ENCODE measurements at places on chromosomes 12 and 14.

- no peak for DNase-seq
Measured at GRCh38 chr12:45189766-45190403, 26.0 kb upstream of the ANO6 start.

- DNase-seq: no peak
Measured at GRCh38 chr12:113818833-113819232, 147.3 kb downstream of the RBM19 start.

DNA sequence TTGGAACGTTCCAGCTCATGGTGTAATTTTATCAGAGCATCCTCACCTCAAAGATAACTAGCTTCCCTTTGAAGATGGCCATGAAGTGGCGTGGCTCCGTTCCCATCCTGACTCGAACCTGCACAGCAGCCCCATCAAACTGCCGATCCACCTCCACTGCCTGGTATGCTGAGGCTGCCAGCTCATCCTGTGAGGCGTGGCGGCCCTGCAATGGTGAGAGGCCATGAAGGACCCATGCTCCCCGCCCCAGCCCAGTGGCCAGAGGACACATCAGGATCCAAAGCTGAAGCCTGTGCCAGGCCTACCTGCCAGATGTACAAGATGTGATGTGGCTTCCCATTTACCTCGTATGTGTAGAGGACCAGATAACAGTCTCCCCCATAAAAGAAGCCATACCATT is 11.2 kb downstream of the AVIL start:
- DNase-seq: no peak

GRCh38 chr12:3667485-3667884 is 85.4 kb downstream of the CRACR2A start:
- no peak for DNase-seq

DNA sequence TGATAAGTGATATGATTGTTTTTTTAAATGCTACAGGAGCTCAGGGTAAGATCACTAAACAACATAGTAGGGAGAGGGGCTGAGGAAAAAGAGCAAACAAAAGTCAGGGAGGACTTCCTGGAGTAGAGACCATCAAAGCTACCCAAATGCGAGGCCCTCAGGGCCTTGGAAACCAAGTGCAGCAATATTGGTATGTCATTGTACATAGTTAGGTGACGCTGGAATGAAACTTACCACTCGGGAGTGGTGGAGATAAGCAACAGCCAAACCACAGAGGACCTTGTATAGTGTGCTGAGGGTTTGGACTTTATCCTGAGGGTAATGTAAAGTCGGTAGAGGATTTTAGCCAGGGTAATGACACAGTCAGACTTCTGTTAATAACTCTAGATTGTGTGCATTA is 13.8 kb downstream of the KITLG start:
- DNase-seq: no peak

- DNase-seq: no peak
Measured at GRCh38 chr14:26621807-26622560, 24.2 kb upstream of the NOVA1 start.

- DNase-seq: peak; percentile 76
Measured at GRCh38 chr12:45674181-45674977, 55.1 kb upstream of the ARID2 start.

- DNase-seq: no peak
Measured at GRCh38 chr14:93322929-93323599, 9.8 kb downstream of the BTBD7 start.

DNA sequence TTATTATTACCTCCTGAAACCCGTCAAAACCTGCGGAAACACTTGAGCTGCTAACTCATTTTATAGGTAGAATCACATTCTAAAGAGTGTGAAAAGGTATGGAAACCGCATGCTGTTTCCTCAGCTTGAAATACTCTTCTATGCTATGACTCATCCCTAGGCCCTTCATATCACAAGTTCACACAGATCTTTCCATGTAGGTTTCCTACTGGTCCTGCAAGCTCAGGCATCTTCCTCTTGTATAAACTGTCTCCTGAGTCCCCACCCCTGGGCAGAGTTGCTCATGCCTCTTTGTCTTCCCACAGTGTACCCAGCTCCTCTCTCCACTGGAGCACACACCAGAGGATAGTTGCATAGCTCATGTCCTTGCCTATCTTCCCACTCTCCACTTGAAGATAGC is 84.7 kb downstream of the CMAS start:
- DNase-seq: no peak

DNA sequence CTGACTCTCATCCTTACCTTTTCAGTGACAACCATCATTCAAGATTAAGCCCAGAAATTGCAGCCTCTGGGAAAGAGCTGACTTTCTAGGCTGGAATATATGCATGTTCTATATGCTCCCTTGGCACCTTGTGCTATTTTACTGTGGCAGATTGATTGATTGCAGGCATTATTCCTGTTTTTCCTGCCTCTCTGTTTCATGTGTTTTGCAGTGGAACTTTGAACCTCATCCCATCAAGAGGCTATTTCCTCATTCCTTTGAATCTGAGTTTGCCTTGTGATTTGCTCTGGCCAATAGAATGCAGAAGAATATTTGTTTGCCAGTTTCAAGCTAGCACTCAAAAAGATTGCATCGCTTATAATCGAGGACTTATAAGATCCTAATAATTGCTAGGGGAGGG is 174.8 kb upstream of the DCN start:
- no peak for DNase-seq

DNA sequence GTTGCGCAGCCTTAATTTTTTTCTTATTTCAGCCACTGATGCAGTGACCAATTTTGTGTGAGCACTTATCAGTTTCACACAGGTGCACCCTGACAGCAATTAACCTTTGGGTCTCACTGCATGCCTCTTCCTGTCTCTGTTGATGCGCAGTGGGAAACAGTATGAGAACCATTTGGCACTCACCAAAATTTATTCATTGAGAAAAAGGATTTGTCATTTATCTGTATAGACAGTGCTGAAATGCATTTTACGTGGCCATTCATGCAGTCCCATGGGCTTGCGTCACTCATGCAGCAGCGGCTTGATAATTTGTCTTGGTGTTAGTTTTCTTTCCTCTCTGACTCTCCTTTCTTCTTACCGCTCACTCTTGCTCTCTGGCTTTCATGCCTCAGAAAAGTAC is 157.5 kb downstream of the C12orf75 start:
- no peak for DNase-seq

- DNase-seq: no peak
Measured at GRCh38 chr14:58060077-58060476, 91.9 kb downstream of the ARMH4 start.

DNA sequence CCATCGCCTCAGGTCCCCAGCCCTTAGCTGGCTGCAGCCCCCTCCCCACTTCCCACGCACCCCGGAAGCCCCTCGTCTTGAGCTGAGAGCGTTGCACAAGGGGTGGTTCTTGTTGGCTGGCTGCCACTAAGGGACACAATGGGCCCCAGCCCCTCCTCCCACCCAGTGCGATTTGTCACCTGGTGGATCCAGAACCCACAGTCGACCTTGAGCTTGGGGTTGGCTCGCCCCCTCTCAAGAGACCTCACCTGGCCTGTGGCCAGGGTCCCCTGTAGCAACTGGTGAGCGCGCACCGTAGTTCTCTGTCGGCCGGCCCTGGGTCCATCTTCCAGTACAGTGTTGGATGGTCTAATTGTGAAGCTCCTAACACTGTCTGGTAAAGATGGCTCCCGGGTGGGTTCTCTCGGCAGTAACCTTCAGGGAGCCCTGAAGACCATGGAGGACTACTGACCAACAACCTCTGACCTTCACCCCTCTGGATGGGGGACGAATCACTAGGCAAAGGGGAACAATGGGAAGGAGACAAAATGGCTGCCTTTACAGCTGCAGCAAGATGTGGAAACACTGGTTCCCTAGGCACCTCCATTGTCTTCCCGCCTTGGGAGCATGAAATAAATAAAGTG is 6.6 kb downstream of the PHB2 start:
- DNase-seq: no peak

- DNase-seq: no peak
Measured at GRCh38 chr12:107296681-107297089, 203.3 kb upstream of the CRY1 start.

- no peak for DNase-seq
Measured at GRCh38 chr14:102138535-102138934, 1.2 kb upstream of the WDR20 start.

- DNase-seq: peak; percentile 51
Measured at GRCh38 chr12:96985515-96986362, 78.7 kb downstream of the NEDD1 start.

DNA sequence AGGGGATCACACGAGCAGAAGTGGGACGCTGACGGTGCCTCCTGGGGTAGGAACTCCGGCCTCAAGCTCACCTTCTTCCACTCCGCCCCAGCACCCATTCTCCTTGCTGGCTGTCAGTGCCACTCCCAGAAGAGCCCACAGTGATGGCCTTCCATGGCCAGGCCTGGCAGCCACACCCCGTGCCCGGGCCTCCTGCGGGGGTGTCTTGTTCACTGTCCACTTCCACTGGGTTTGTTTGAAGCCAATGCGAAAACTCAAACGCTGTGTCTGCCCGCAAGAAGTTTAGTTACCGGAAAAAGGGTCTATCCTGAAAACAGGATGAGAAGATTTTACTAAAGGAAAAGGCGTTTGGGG is 38.1 kb downstream of the CCDC88C start:
- DNase-seq: no peak

DNA sequence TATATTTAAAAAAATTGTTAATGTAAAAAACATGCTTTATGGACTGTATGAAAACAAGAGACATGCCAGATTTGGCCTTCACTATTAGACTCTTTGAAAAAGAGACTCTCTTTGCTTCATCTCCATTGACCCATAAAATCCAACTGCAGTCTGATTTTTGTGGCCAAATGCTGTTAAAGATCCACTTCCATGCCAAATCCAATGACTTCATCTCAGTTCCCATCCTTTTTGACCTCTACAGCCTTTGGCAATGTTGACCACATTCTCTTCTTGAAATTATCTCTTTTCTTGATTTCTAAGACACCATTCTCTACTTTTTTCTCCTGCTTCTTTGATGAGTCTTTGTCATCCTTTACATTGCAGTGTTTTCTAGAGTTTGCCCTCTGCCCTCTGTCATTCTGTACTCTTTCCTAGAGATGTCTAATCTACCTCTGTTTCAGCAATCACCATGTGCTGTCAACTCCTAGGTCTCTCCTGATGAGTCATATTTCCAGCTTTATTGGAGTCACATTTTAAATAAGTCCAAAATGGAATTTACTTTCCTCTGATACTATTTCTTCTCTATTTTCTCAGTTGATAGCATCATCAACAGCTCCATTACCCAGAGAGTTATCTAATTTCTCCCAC is 2.4 kb downstream of the TMPRSS12 start:
- DNase-seq: no peak

DNA sequence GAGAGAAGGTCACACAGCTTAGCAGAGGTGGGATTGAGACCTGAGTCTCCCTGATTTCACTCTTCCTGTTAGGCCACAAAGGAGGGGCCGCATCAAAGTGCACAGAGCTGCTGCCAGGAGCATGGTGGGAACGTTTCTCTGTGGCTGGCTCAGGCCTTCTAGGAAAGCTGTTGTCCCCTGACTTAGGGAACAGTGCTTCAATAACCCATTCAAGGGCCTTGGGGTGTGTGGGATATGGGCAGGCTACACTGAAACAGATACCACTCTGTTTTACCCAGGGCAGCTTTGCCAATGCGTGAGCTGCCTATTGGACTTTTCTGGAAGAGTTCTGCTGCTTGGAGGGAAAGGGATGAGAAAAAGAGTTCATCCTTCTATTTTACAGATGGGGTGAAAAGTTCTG is 110.0 kb downstream of the ADCK1 start:
- DNase-seq: no peak

DNA sequence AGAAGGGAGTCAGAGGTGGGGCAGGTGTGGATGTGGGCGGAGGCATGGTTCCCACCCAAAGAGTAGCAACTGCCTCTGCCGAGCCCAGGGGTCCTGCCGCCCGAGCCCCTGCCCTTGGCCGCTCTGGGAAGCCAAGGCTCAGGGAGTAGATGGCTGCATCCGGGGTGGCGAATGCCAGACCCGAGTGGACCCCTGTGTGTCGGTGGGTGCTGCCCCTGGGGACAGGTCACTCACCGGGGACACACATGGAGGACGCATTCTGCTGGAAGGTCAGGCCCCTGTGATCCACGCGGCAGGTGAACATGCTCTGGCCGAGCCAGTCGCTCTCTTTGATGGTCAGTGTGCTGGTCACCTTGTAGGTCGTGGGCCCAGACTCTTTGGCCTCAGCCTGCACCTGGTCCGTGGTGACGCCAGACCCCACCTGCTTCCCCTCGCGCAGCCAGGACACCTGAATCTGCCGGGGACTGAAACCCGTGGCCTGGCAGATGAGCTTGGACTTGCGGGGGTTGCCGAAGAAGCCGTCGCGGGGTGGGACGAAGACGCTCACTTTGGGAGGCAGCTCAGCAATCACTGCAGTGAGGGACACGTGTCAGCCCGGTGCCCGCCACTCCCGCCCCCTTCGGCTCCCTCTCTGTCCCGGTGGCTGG is 329.0 kb downstream of the TMEM121 start:
- peak; percentile 37 for DNase-seq

GRCh38 chr12:27297566-27297965 is 35.1 kb upstream of the BMAL2 start:
- no peak for DNase-seq

GRCh38 chr14:102335163-102335562 is 15.6 kb downstream of the ZNF839 start:
- no peak for DNase-seq

DNA sequence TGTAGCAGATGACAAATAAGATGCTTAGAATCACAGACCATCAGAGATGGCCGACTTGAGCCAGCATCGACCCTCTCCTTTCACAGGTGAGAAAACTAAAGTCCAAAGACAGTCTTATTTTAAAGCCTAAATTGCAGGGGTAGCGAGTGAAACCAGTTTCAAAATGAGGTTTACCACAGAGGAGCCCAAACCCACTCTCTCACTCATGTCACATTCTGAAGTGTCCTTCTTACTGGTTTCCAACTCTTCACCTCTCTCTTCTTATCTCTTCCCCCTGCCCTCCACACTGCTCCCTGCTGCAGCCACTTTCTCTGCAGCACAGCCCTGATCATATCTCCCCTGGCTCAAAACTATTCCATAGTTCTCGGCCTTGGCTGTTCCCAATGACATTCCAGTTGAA is 57.0 kb upstream of the NID2 start:
- DNase-seq: no peak

- no peak for DNase-seq
Measured at GRCh38 chr12:124098101-124098757, 125.2 kb downstream of the ZNF664 start.

GRCh38 chr14:22814941-22815713 is at the start of gene SLC7A7:
SLC7A7 (minus strand) TSS chr14:22815435; CDS start chr14:22813398, 2,037 bp downstream.
- no peak for DNase-seq

DNA sequence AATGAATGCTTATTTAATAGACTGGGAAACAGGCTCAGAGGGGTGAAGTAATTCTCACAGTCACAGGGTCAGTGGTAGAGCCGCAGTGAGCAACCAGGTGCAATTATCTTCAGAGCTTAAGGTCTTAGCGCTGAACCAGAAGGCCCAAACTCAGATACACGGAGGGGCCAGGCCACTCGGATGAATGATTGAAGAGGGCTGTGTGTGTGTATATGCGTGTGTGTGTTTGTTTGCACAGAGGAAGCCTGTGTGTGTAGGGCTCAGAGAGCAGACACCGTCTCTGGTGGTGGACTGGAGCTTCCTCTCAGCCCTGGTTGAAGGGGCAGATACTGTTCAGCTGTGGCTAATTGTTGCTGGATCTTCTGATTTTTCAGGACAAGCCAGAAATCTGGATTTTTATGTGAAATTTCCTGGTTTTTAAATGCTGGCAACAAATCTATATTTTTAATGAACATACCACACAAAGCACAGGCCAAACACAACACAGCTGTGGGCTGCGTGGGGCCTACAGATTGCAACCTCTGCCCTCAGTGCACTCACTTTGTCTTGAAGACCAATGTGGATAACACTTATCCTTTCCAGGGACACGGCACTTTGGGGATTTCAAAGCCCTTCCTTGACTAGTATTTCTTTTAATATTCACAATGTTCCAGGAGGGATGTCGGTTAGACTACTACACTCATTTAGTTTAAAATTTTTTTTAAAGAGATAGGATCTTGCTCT is 94.5 kb upstream of the NRXN3 start:
- DNase-seq: no peak
